ENCODE measurements at places on chromosomes 1 and 21. TPM values are rescaled to one million over a fixed set of nuclear protein-coding genes. Genes with fewer than 3 reads are reported as not detected.

- no peak for DNase-seq
These were observed at the start of gene ADAMTS1 for GRCh38 chr21:26845066-26845758. Gene ADAMTS1, minus strand, starts transcription at chr21:26845409. Its CDS starts 455 bp downstream, at chr21:26844954.

GRCh38 chr1:20449735-20450311 lies 36.2 kb downstream of the CAMK2N1 start:
- DNase-seq: peak; percentile 39

DNA sequence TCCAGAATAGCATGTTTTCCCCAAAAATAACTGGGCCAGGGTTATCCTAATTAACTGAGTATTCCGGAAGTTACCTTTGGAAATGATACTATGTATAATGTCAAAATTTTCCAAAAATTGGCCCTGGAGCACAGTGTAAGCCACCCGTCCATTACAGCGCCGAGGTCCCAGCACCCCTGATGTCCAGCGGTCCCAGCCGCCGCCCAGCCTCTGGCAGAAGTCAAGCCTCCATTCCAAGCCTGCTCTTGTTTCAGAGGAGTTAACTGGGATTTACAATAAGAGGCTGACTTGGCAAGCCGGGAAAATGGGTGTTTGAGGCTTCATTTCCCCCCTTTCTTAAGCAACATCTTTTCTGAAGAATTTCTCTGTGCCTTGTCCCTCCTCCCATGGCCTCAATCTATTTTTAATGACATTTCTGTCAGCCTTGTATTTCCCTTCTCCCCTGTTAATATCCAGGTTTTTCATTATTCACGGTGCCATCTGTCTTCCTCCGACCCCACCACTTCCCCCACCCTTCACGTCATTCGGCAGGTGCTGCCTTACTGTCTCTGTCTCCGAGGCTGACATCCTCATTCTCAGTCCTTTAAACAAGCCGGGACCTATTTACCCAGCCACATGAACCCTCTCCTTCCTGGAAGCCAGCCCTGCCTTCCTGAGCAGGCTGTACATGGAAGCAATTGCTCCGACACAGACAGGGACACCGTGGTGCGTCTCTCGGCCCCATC lies 490.9 kb downstream of the NPHP4 start:
- DNase-seq: no peak

- no peak for DNase-seq
These were observed 894 bp downstream of the TCEA3 start for GRCh38 chr1:23423415-23424292.

S100A12 gene
- total RNA-seq: not detected

GRCh38 chr1:172350856-172351255 lies 69.6 kb upstream of the C1orf105 start:
- no peak for DNase-seq

- DNase-seq: peak; percentile 54
These were observed 36.8 kb upstream of the PODN start for GRCh38 chr1:53025034-53025768.

DNA sequence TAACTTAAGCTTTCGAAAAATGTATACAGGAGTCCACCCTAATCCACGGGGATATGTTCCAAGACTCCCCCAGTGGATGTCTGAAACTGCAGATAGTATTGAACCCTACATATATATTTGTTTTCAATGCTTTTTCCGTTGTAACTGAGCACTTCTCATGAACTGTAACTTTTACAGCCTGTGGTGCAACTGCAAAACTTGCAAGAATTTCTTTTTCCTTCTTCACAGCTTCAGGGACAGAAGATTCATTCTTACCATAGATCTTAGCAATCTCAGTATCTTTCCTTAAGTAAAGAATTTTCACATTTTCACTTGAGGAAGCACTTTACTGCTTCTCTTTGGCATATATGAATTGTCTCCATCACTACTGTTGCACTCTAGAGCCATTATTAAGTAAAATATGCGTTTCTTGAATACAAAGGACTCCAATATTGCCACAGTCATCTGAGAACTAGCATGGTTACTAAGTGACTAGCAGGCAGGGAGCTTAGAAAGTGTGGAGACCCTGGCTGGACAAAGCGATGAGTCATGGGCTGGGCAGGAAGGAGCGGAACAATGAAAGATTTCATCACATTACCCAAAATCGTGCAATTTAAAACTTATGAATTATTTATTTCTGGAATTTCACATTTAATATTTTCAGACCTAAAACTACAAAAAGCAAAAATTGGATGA lies 14.1 kb downstream of the DPYD start:
- peak; percentile 52 for DNase-seq

GRCh38 chr1:197027359-197027758 lies 39.7 kb downstream of the F13B start:
- peak; percentile 47 for DNase-seq

GRCh38 chr1:8974551-8974950 lies 28.9 kb downstream of the CA6 start:
- DNase-seq: no peak

ILDR2 gene
- total RNA-seq: not detected

DNA sequence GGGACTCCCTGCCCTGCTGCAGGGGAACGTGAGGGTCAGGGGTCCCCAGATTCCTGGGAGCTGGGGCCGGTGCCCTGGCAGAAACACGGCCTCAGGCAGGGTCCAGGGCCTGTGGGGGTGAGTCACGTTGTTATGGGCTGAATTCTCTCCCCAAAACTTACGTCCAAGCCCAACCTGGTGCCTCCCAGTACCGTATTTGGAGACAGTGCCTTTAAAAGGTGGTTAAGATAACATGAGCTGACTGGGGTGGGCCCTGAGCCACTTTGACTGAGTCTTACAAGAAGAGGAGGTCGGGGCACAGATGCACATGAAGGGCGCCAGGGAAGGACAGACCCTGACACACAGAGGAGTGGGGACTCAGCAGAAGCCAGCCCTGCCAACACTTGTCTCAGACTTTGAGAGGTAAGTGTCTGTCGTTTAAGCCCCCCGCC lies 99.9 kb downstream of the WDR4 start:
- DNase-seq: no peak

DNA sequence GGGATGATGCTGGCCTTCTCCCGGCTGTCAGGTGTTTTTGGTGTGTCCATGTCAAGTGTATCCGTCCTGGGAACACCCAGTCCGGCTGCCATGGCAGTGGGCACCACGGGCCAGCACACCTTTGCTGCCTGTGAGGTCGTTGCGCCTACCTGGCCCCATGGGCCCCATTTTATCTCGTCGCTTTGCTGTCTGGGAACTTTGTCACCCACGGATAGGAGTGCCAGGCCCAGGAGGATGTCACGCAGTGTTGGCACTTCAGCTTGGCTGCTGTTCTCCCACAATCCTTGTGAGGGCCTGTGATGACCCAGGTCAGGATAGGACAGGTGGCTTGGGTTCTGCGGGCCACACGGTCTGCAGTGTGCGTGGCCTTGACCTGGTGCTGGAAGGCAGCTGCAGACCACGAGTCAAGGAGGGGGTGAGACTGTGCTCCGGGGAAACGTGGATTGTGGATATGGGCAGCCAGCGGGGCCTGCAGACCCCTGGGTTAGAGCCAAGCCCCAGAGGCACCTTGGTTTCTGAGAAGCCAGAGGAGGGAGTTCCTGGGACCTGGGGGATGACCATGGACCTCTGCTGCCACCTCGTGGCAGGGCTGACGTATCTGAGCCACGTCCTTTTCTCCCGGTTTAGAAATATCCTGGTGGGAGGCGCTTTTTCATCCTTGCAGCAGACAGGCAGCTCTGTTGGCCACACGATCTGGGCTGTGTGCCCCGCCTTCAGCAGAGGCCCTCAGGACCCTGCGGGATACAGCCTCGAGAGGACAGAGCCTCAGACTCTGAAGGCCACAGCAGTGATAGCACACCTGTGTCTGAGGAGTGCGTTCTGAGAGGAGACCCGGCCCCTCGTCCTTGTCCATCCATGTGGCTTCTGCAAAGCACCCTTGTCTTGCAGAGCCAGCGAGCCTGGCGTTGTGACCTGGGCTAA lies 161.1 kb upstream of the COL6A1 start:
- peak; percentile 68 for DNase-seq

SIM2 gene
- total RNA-seq: 18.5 TPM

Data from PC-9 (cell line).